ENCODE measurements at places on chromosomes 16 and 17.

GRCh38 chr16:76210157-76210556 is 67.0 kb upstream of the CNTNAP4 start:
- no peak for DNase-seq

GRCh38 chr17:5837055-5837491 is 233.1 kb upstream of the WSCD1 start:
- DNase-seq, result peak; percentile 4

- DNase-seq, result peak; percentile 25
Observed at GRCh38 chr17:72244956-72245355, 124.1 kb downstream of the SOX9 start.

DNA sequence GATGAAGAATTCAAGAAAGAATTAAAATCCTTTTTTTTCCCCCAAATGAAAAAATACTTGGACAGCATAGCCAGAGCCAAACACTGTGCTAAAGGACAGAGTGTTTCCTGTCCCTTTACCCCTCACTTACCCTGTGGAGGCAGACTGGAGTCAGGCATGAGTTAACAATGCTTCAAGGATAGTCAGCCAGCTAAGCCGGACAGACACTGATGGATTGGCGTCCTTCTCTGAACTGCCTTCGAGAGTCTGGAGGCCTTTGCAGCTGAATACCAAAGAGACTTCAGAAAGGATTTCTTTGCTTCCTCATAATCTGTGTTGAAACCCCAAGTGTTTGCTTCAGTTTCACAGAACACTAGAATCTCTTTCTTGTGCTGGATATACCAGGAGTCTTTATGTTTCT is 4.6 kb downstream of the METTL9 start:
- DNase-seq, result no peak

GRCh38 chr16:19167710-19168370 is at the start of gene SYT17:
Gene SYT17 (plus strand): TSS chr16:19168240. CDS start chr16:19168647, 407 bp downstream.
- peak; percentile 79 for DNase-seq

GRCh38 chr17:9809409-9809808 is 12.5 kb downstream of the GSG1L2 start:
- DNase-seq, result no peak

- no peak for DNase-seq
Observed at GRCh38 chr17:10837921-10838320, at the start of gene PIRT. Gene PIRT (minus strand): TSS chr17:10838087. CDS start chr17:10825645, 12,442 bp downstream.

- DNase-seq, result no peak
Observed at GRCh38 chr17:10976401-10976800, 138.5 kb upstream of the PIRT start.

Data from cardiac muscle cell (in vitro differentiated cells and primary cell).